GM13977 (cell line): ENCODE measurements at places on chromosomes 16 and 17.

- DNase-seq = no peak
These were observed at the start of gene WFDC1 for GRCh38 chr16:84294531-84295142. Gene WFDC1, plus strand, starts transcription at chr16:84294878. Its CDS starts 94 bp downstream, at chr16:84294972.

DNA sequence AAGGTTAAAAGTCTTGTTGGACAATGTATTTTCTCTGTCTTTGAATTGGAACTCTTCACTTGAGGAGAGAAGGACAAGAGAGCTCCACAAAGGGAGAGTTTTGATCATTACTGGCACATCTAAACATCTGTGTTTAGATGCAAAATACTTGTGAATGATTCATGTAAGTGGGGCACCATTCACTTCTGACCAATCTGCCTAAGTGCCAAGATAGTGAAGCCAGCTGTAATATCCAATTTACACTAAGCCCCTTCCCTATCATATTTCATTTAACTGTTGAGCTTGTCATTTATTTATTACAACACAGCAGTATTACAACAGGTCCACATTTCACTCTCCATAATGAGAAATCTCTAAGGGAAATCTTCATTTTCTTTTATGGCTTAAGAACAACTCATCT lies 832.3 kb upstream of the GOT2 start:
- no peak for DNase-seq

DNA sequence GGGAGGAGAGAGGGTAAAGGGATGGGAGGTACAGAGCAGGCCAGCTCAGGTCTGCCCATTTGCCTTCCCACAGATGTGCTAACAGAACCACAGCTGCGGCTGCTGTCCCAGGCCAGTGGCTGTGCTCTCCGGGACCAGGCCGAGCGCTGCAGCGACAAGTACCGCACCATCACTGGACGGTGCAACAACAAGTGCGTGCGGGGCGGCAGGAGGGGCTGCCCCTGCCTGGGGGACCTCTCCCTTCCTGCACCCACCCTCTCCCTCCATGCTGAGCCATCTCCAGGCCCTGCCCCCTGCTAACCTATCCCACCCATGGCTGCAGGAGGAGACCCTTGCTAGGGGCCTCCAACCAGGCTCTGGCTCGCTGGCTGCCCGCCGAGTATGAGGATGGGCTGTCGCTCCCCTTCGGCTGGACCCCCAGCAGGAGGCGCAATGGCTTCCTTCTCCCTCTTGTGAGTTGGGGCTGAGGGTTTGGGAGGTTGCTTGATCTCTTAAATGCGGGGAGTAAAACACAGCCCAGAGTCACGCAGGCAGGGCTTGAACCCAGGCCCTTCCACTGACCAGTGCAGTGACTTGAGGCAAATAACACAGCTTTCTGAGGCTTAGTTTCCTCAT lies 1.2 kb downstream of the EPX start:
- no peak for DNase-seq

DNA sequence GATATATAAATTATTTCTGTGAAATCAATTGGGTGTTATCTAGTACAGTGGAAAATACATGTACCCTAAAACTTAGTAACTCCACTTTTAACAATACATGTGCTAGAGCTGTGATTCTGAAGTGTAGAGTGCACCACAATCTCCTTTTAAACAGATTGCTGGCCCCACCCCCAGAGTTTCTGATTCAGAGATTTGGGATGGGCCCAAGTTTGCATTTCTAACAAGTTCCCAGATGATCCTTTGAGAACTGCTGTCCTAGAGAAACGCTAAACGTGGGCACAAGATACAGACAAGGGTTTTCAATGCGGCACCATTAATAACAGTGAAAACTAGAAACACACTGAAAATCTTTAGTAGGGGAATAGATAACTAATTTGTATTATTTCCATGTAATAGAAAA lies 49.2 kb downstream of the NXPH3 start:
- DNase-seq = no peak

GRCh38 chr16:58187665-58188421 lies 10.1 kb downstream of the CSNK2A2 start:
- no peak for DNase-seq

- no peak for DNase-seq
These were observed 474.3 kb upstream of the TOM1L1 start for GRCh38 chr17:54426296-54426886.

DNA sequence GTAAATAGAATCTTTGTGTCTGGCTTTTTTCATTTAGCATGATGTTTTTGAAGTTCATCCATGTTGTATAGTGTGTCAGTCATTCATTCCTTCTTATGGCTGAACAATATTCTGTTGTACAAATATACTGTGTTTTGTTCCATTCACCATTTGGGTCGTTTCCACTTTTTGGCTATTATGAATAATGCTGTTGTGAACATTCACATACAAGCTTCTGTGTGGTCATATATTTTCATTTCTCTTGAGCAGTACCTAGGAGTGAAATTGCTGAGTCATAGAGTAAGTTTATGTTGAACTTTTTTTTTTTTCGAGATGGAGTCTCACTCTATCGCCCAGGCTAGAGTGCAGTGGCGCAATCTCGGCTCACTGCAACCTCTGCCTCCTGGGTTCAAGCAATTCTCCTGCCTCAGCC lies 32.3 kb upstream of the TAOK1 start:
- no peak for DNase-seq

GRCh38 chr16:58652741-58653140 lies 23.1 kb upstream of the CNOT1 start:
- DNase-seq = no peak

GRCh38 chr16:86322806-86323205 lies 187.5 kb upstream of the FOXF1 start:
- DNase-seq = no peak

GRCh38 chr17:65498816-65499215 lies 62.6 kb downstream of the AXIN2 start:
- DNase-seq = no peak

DNA sequence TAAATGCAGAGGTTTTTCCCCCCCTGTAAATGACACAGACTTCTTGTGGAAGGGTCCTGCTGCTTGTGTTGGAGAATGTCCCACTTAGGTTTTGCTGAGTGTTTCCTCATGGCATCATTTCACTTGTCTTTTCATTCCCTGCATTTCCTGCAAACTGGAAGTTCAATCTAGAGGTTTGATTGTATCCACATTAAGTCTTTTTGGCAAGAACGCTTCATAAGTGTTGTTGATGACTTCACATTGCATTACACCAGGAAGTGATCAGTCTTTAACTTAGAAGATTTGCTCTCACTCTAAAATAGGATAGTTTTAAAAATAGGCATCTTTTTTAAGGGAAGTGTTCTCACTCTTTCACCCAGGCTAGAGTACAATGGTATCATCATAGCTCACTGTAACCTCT lies 67.2 kb downstream of the RPTOR start:
- no peak for DNase-seq

GRCh38 chr17:75753514-75754377 lies 11.2 kb downstream of the GALK1 start:
- peak; percentile 92 for DNase-seq
